ENCODE measurements at places on chromosomes 3 and 15. TPM values are rescaled to one million over a fixed set of nuclear protein-coding genes. Genes with fewer than 3 reads are reported as not detected.

DNA sequence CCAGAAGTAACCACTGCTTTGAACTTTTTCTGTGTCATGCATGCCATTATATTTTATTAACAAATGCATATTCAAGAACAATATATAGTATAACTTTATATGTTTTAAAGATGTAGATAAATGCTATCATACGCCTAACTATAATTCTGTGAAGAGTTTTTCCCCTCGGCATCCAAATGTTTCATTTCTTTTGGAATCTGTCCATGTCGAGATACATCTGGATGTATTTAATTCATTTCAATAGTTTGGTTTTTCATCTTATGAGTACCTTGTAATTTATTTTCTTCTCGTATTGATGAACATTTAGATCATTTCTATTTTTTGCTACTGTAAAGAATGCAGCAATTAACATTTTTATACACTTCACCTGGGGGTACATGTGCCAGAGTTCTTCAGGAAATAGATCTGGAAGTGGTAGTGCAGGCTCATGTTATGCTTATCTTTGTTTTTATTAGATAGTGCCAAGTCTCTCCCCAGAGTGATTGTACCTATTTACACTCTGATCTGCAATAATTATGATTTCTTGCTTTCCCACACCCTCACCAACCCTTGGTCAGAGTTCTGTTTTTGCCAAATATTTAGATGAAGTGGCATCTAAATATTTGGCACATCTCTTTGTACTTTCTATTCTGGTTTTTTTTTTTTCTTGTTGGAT, 29.7 kb downstream of the USP13 start:
- H3K27ac ChIP-seq, result peak overlapping the region; percentile 1
- DNase-seq, result no peak
- no peaks in the 10 kb centered on the region for H3K27me3 ChIP-seq
- no peaks in the 10 kb centered on the region for H3K4me1 ChIP-seq
- no peak overlapping the region for H3K4me3 ChIP-seq

- no peak for DNase-seq
- H3K27ac ChIP-seq, result no peak overlapping the region
- no peaks in the 10 kb centered on the region for H3K27me3 ChIP-seq
- H3K4me3 ChIP-seq, result no peak overlapping the region
- H3K4me1 ChIP-seq, result no peaks in the 10 kb centered on the region
Measured at GRCh38 chr3:172787746-172788145, 37.2 kb downstream of the ECT2 start.

DNA sequence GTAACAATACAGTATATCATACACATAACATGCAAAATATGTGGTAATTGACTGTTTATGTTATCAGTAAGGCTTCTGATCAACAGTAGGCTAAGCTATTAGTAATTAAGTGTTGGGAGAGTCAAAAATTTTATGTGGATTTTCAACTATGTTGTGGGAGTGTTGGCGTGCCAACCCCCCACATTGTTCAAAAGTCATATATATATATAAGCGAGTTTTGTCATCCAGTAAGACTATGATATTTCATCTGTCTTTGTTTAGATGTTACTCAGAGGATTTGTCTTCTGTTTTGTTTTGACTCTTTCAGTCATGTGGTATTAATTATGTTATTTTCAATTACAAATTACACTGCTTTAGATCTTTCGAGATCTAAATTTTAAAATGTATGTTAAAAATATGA, 51.0 kb upstream of the RAP2B start:
- H3K36me3 ChIP-seq, result no peaks in the 10 kb centered on the region
- H3K4me1 ChIP-seq, result no peaks in the 10 kb centered on the region
- H3K27ac ChIP-seq, result no peak overlapping the region
- H3K4me3 ChIP-seq, result no peak overlapping the region

DNA sequence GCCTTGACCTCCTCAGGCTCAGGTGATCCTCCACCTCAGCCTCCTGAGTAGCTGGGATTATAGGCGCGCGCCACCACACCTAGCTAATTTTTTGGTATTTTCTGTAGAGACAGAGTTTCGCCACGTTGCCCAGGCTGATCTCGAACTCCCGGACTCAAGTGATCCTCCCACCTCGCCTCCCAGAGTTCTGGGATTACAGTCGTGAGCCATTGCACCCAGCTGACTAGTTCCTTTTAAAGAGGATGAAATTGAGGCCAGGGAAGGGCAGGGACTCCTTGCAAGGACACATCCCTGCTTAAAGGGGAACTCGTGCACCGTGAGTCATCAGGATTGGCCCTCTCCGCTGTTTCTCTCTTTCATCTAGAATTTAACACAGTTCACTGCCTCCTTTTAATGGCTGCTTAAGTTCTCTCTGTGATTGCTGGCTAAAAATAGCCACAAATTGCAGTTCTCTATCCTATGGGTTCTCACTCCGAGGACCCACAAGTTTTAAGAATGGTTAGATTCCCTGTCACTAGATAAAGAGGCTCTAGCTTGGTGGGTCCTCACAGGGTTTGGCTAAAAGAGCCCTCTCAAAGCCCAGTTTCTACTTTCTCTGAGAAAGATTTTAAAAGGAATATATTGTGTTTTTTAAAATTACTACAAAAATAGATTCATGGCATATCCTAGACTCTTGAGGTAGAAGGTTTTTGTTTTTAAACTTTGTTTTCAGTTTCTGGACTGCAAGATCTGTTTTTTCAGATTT, 1.4 kb downstream of the CRTAP start:
- peak overlapping the region; percentile 89 for H3K27ac ChIP-seq
- DNase-seq, result peak; percentile 42

- DNase-seq, result no peak
- H3K27me3 ChIP-seq, result no peaks in the 10 kb centered on the region
- no peaks in the 10 kb centered on the region for H3K4me1 ChIP-seq
- H3K27ac ChIP-seq, result no peak overlapping the region
- H3K4me3 ChIP-seq, result no peak overlapping the region
Measured at GRCh38 chr3:117010318-117010717, 300.7 kb downstream of the TUSC7 start.

GRCh38 chr3:123971406-123971805, 10.4 kb upstream of the CCDC14 start:
- H3K27ac ChIP-seq, result no peak overlapping the region
- DNase-seq, result no peak
- H3K4me1 ChIP-seq, result no peaks in the 10 kb centered on the region
- no peaks in the 10 kb centered on the region for H3K36me3 ChIP-seq

The ZPLD1 gene
- total RNA-seq, result 0.07 TPM

- H3K27ac ChIP-seq, result no peak overlapping the region
- no peaks in the 10 kb centered on the region for H3K27me3 ChIP-seq
- no peaks in the 10 kb centered on the region for H3K36me3 ChIP-seq
- DNase-seq, result no peak
- no peak overlapping the region for H3K4me3 ChIP-seq
Measured at GRCh38 chr3:123587401-123587800, 2.5 kb upstream of the HACD2 start.

- no peaks in the 10 kb centered on the region for H3K4me1 ChIP-seq
- no peaks in the 10 kb centered on the region for H3K27me3 ChIP-seq
Measured at GRCh38 chr15:73440571-73440970, 2.4 kb upstream of the REC114 start.

The SCAANT1 gene
- total RNA-seq, result not detected

The CHRM5 gene
- total RNA-seq, result not detected

The ZNF501 gene
- total RNA-seq, result 0.62 TPM

The GNB4 gene
- total RNA-seq, result 5.3 TPM

The TICRR gene
- 0.05 TPM for total RNA-seq

- H3K36me3 ChIP-seq, result no peaks in the 10 kb centered on the region
- H3K4me1 ChIP-seq, result no peaks in the 10 kb centered on the region
- H3K27ac ChIP-seq, result peak overlapping the region; percentile 8
- no peak for DNase-seq
- H3K4me3 ChIP-seq, result no peak overlapping the region
Measured at GRCh38 chr15:99983171-99983885, 250.1 kb upstream of the LYSMD4 start.

- H3K27ac ChIP-seq, result no peak overlapping the region
- no peaks in the 10 kb centered on the region for H3K27me3 ChIP-seq
- no peaks in the 10 kb centered on the region for H3K36me3 ChIP-seq
- no peak for DNase-seq
- H3K4me3 ChIP-seq, result no peak overlapping the region
Measured at GRCh38 chr15:81115054-81115939, 18.8 kb upstream of the CFAP161 start.

- no peak for DNase-seq
- peak overlapping the region; percentile 25 for H3K27ac ChIP-seq
Measured at GRCh38 chr15:59257140-59257539, 50.5 kb downstream of the LDHAL6B start.

DNA sequence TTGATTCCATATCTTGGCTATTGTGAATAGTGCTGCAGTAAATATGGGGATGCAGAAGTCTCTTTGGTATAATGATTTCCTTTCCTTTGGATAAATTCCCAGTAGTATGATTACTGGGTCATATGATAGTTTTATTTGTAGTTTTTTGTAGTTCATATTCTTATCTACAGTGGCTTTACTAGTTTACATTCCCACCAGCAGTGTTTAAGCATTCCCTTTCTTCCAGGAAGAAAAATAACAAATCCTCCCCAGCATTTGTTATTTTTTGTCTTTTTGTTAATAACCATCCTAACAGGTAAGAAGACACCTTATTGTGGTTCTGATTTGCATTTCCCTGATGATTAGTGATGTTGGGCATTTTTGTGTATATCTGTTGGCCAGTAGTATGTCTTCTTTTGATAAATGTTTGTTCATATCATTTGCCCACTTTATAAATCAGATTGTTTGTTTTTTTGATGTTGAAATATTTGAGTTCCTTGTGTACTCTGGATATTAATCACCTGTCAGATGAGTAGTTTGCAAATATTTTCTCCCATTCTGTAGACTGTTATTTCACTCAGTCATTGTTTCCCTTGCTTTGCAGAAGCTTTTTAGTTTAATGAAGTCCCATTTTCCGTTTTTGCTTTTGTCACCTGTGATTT, 163.3 kb upstream of the THRB start:
- no peak overlapping the region for H3K4me3 ChIP-seq
- H3K4me1 ChIP-seq, result no peaks in the 10 kb centered on the region
- DNase-seq, result no peak
- H3K36me3 ChIP-seq, result no peaks in the 10 kb centered on the region
- no peak overlapping the region for H3K27ac ChIP-seq

The RASGRP1 gene
- 0.11 TPM for total RNA-seq

The GRK7 gene
- 0.06 TPM for total RNA-seq

- H3K27ac ChIP-seq, result no peak overlapping the region
- H3K36me3 ChIP-seq, result no peaks in the 10 kb centered on the region
- no peaks in the 10 kb centered on the region for H3K27me3 ChIP-seq
Measured at GRCh38 chr3:184666442-184666841, 45.4 kb downstream of the MAGEF1 start.

DNA sequence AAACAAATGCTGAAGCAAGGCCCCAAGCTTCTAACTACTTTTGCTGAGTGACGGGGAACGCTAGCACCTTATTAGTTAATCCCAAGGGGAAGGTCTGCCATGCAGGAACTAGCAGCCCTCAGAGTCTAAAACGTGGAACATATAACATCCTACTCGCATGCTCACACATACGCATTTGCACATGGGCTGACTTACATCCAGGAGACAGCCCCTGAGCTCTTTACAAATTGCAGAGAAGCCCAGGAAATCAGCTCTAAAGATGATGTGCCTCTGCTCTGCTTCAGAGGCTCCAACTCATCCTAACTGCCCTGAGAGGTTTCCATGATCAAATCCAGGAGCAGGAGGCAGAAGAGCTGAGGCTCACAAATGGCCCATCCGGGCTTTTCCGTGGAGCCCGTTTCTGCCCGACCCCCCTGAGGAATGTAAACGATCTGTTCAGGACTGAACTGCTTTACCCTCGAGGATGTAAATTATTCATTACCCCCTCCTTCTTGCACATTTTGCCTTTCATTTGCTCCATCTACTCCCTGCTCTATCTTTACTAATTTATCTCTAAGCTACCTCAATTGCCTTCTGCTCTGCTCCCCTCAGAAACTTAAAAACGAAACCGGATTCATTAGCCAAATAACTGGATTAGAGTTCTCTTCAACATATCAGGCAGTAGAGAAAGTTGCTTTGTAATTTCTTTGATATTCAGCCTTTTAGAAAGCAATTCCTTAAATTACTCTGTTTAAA, 141.9 kb upstream of the CCDC54 start:
- no peak for DNase-seq
- no peaks in the 10 kb centered on the region for H3K36me3 ChIP-seq
- no peaks in the 10 kb centered on the region for H3K27me3 ChIP-seq
- no peaks in the 10 kb centered on the region for H3K4me1 ChIP-seq
- no peak overlapping the region for H3K27ac ChIP-seq

- H3K27me3 ChIP-seq, result no peaks in the 10 kb centered on the region
- DNase-seq, result no peak
- no peaks in the 10 kb centered on the region for H3K36me3 ChIP-seq
- H3K27ac ChIP-seq, result no peak overlapping the region
- no peaks in the 10 kb centered on the region for H3K4me1 ChIP-seq
Measured at GRCh38 chr3:131806736-131807135, 228.1 kb downstream of the CPNE4 start.

- no peaks in the 10 kb centered on the region for H3K27me3 ChIP-seq
- no peak overlapping the region for H3K27ac ChIP-seq
- no peaks in the 10 kb centered on the region for H3K36me3 ChIP-seq
- no peak overlapping the region for H3K4me3 ChIP-seq
- DNase-seq, result no peak
Measured at GRCh38 chr3:60355825-60356224, 895.4 kb downstream of the FHIT start.

The SPTBN5 gene
- 0.06 TPM for total RNA-seq

DNA sequence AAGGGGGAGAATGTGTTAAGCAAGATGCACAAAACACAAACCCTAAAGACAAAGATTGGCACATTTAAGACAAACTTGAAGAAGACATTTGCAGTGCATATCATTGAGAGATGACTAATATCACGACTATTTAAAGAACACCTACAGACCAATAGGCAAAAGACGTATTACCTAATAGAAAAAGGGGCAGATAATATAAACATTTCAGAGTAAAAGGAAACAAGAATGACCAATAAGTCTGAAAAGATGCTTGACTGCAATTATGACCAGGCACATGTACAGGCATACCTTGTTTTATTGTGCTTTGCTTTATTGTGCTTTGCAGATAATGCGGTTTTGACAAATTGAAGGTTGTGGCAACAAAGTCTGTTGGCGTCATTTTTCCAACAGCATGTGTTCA, 4.9 kb downstream of the HACD3 start:
- DNase-seq, result no peak
- H3K36me3 ChIP-seq, result no peaks in the 10 kb centered on the region
- H3K4me3 ChIP-seq, result no peak overlapping the region
- no peaks in the 10 kb centered on the region for H3K27me3 ChIP-seq

GRCh38 chr3:85881833-85882393, 923.1 kb downstream of the CADM2 start:
- no peaks in the 10 kb centered on the region for H3K4me1 ChIP-seq
- H3K27me3 ChIP-seq, result no peaks in the 10 kb centered on the region
- no peak overlapping the region for H3K4me3 ChIP-seq
- no peak for DNase-seq

The STRIT1 gene
- not detected for total RNA-seq

The IQCF5 gene
- total RNA-seq, result not detected

- H3K4me3 ChIP-seq, result no peak overlapping the region
- H3K27me3 ChIP-seq, result no peaks in the 10 kb centered on the region
- no peaks in the 10 kb centered on the region for H3K36me3 ChIP-seq
- DNase-seq, result no peak
Measured at GRCh38 chr15:101501703-101502373, 12.3 kb upstream of the PCSK6 start.
